ENCODE measurements at places on chromosomes 13 and 19.
A peak's percentile ranks its signal among the peaks of the same experiment; 100 is the strongest.

DNA sequence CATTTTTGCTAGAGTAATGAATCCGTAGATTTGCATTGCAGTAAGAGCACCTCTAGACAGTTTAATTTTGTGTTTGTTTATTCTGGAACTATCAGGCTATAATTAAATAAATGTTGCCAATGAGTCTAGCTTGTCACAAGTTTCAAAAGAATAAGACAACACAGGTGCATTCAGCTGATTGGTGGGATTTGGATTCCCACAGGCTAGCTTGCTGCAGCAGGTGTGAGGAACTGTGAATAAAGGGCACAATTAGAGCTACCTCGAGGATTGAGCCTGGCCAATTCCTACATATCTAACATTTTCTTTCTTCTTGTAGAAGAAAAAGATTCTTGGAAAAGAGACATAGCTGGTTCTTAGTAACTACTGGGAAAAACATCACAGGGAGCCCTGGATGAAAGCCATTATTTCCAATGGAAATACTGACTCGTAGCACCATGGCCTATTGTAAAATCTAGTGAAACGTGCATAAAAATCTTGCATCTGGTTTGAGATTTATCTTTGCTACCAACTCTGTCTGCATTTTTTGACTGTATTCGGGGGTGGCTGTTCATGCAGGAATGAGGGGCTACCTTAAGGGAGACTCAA lies 360.9 kb downstream of the FGF9 start:
- no peak for DNase-seq

DNA sequence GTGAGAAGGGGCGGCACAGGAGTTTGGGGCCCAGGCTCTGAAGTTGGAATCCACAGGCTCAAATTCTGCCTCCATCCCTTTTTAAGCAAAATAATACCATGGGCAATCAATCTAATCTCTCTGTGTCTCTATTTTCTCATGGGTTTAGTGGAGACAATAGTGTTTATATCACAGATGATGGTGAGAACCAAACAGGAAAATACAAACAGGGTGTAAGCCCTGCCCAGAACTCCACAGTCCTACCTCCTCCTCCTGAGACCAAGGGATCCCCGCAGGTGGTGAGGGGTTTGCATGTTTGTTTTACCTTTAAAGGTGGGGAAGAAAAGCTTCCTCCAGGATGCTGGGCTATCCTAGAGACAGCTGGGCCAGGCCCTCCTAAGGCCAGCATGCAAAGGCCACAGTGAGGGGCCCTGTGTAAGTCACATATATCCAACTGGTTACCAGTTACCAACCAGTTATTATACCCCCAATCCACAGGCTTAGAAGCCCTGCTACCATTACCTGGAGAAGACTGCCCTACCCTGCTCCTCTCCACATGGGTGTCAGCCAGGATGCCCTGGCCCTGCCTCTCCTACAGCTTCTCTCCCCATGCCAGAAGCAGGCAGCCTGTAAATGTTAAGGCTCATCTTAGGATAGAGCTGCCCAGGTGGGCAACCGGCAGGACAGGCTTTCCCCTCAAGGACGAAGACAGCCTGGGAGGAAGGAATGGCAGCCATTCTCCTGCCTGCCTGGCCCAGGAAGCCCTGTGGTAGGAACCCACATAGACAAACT lies 658.4 kb downstream of the UQCRFS1 start:
- DNase-seq = no peak

DNA sequence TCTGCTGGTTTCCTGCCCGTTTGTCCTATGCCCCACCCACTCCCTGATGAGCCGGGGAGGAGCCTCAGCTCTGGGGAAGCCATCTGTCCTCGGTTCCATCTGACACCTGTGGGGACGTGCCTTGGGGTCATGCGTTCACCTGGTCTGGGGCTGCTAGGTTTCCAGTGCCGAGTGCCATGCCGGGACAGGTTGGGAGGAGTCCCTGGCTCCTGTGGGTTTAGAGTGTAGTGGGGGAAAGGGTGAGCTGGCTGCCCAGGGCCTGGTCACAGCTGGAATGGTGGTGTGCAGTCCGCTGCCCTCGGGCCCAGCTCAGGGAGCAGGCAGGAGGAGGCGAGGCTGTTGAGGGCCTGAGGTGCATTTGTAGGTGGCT lies 2.5 kb downstream of the KDM4B start:
- DNase-seq = no peak

DNA sequence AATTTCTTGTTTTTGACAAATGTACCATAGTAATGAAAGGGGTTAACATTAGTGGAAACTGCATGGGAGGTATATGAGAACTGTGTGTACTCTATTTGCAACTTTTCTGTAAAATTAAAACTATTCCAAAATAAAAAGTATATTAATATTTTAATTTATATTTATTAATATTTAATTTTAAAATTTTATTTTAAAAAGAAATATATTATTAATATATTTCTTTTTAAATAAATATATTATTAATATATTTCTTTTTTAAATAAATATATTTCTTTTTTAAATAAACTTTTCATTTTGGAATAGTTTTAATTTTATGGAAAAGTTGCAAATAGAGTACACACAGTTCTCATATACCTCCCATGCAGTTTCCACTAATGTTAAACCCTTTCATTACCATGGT lies 101.1 kb upstream of the SLC7A1 start:
- DNase-seq = no peak

GRCh38 chr13:78599645-78600279 lies 3.6 kb downstream of the POU4F1 start:
- no peak for DNase-seq

- DNase-seq = no peak
Observed at GRCh38 chr13:86282442-86282841, 483.2 kb upstream of the SLITRK6 start.

DNA sequence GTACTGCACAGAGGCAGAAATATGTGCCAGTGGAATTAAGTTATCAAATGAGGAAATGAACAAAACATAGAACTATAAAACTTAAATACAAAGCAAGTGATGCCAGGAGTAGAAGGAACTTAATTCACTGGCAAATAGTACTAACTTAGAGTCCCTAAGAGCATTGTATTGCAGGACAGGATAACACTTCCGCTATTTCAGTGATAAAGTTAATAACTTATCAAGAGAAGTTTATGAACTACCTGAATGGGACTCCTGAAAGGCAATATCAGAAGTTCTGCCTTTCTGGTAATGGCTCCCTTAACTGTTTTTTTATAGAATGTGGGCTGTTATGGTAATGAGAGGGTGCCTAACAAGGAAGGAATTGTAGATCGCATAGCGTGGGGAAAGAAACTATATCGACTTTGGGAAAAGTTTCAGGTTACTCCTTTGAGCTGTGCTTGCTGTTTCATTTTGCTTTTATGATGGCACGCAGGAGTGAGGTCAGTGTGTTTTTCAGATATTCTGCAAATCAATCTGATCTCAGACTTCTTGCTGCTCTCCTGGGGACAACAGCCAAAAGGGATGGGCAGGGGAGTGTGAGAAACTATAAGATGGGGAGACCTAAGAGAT lies 95.3 kb upstream of the MLNR start:
- DNase-seq = no peak

- DNase-seq = no peak
Observed at GRCh38 chr19:39834287-39834841, 402 bp upstream of the DYRK1B start.

GRCh38 chr19:17320435-17320834 lies 11.1 kb downstream of the DDA1 start:
- no peak for DNase-seq

DNA sequence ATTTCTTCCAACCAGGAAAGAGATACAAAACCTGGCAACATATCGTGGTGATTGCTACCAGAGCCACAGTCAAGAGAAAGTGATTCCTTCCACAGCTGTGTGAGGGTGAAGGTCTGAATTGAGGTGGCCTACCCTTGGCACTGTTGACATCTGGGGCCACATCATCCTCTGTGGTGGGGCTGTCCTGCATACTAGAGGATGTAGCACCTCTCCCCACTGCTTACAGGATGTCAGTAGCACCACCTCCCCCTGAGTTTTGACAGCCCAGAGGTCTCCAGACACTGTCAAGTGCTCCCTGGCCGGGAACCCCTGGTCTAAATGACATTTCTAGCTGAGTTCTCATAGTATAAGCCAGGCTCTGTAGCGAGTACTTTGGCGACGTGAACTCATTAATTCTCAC lies 15.5 kb downstream of the PTGER1 start:
- DNase-seq = no peak

GRCh38 chr13:27790523-27790922 lies 1.8 kb upstream of the GSX1 start:
- no peak for DNase-seq

GRCh38 chr13:66635526-66635925 lies 594.6 kb downstream of the PCDH9 start:
- DNase-seq = no peak

- DNase-seq = peak; percentile 53
Observed at GRCh38 chr13:113831061-113831460, 32.8 kb downstream of the GAS6 start.

- peak; percentile 88 for DNase-seq
Observed at GRCh38 chr19:29843180-29844051, 31.6 kb downstream of the CCNE1 start.

DNA sequence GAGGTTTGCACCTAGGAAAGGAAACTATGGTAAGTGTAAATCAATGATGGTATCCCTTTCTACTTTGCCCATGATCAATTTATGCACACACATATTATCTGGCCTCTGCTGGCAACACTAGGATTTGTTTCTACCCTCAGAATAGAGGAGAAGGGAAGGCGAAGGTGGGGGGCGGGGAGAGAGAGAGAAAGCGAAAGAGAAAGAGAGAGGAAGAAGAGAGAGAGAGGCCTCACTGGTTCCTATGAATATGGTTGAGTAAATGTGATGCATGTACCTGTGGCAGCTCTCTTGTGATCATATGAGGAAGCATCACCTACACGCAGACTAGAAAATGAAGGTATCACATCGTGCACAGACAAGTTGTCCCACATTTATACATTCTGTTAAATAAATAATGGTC lies 882.0 kb upstream of the SLITRK6 start:
- DNase-seq = no peak

- no peak for DNase-seq
Observed at GRCh38 chr19:30649934-30650614, 277.9 kb downstream of the ZNF536 start.

- no peak for DNase-seq
Observed at GRCh38 chr13:67369895-67370660, 139.9 kb upstream of the PCDH9 start.

DNA sequence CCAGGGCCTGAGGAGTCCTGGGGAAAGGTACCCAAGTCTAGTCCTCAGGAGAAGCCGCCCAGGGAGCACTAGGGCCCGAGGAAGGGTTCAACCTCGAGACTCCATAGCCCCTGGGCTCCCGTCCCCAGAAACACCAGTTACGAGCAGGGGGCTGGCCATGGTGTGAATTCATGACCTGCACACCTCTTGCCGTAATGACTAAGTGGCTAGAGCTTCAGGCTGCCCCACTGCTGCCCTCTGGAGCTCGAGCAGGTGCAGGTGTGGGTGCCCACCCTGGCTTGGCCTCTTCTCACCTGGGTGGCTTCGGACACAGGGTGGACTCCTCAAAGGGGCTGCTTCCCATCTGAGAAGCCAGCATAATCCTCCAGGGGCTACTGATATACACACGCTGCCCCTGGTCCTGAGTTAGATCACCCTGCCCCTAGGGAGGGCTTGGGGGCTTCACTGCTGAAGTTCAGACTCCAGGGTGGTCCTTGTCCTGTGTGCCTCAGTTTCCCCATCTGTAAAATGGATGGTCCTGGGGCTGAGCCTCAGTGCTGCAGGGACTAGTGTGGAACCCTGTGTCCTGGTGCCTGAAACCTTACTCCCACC lies 13.6 kb downstream of the SPC24 start:
- peak; percentile 67 for DNase-seq

- DNase-seq = no peak
Observed at GRCh38 chr19:7767487-7767886, 4.4 kb downstream of the CLEC4M start.

DNA sequence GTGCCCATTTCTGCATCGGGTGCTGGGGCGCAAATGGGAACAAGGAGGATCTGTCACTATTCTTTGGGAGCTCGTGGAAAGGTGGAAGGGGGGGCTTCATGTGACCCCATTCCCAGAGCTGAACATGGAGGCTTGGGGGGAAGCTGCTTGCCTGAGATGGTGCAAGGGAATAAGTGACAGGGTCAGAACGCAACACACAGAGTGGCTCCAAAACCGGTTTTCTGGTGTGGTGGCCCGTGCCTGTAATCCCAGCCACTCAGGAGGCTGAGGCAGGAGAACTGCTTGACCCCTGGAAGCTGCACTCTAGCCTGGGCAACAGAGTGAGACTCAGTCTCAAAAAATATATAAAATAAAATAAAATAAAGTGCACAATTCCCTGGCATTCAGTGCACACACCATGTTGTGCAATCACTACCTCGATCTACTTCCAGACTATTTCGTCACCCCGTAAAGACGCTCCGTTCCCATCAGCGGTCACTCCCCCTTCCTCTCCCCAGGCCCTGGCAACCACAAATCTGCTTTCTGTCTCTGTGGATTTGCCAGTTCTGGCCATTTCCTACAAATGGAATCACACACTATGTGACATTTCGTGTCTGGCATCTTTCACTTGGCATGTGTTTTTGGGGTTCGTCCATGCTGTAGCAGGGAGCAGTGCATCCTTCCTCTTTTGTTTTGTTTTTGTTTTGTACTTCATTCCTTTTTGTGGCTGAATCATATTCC lies 18.2 kb upstream of the COMP start:
- DNase-seq = peak; percentile 84

DNA sequence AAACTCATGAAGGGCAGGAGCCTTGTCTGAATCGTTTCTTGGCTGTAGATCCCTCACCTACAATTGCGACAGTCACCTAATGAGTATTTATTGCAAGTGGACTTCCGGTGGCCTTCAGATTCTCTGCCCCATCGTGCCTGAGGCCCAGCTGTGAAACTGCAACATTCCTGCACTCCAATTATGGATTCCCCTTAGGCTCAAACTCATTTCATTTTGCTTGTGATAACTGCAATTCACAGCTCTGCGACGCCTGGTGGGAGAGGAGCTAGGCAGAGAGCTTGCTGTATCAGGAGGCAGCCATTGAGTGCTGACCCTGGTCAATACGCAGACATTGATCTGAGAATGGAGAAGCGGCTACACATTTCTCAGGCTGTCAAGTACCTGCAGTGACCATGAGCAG lies 59.0 kb downstream of the CCDC70 start:
- DNase-seq = no peak

DNA sequence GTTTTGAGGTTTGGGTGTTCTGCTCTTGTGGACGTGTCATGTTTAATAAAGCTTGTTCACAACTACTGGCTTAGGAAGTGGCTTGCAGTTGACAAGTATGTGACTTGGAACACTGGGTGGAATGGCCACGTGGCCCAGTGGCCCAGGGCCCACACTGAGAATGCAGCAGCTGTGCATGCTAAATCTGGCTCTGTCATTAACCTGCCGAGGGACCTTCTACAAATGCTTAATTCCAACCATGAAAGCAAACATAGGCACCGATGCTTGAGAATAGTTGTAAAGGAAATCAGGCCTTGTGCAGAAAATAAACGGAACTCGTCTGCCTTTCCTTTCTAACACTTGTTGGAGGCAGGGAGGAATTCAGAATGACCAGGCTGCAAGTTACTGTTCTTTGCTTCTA lies 11.6 kb upstream of the CLDN10 start:
- DNase-seq = peak; percentile 43

DNA sequence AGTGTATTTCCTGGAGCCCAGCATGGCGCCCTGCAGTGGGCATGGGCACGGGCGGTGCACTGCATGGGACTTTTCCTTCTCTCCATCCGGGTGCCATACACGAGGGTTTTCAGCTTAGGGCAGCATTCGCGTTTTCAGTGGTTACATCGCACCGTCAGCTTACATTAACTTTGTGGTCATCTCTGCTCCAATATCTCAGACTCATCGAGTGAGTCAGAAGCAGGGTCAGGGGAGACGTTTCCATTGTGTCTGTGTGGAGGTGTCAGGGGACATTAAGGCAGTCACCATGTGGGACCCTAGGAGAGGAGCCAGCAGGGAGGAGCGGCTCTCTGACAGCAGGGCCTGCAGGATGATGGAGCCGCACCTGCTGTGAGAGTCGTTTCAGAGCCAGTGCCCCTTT lies 541.0 kb downstream of the FGF9 start:
- no peak for DNase-seq
